Left kidney (tissue), 8 donors: ENCODE measurements at places on chromosomes 12 and 14. TPM values are rescaled to one million over a fixed set of nuclear protein-coding genes. Genes with fewer than 3 reads are reported as not detected.
A peak's percentile ranks its signal among the peaks of the same experiment; 100 is the strongest.

ADGRD1 gene
- polyA plus RNA-seq, result 13.7 TPM

CMA1 gene
- polyA plus RNA-seq, result 0.42 TPM

MYRFL gene
- 7.1 TPM for polyA plus RNA-seq

DDX11 gene
- 75.7 TPM for polyA plus RNA-seq

CLEC2A gene
- polyA plus RNA-seq, result not detected

AREL1 gene
- polyA plus RNA-seq, result 42.2 TPM

KCNC2 gene
- 0.55 TPM for polyA plus RNA-seq

JDP2 gene
- polyA plus RNA-seq, result 17.0 TPM

GPR68 gene
- polyA plus RNA-seq, result 3.1 TPM

HELB gene
- polyA plus RNA-seq, result 5.0 TPM

DNA sequence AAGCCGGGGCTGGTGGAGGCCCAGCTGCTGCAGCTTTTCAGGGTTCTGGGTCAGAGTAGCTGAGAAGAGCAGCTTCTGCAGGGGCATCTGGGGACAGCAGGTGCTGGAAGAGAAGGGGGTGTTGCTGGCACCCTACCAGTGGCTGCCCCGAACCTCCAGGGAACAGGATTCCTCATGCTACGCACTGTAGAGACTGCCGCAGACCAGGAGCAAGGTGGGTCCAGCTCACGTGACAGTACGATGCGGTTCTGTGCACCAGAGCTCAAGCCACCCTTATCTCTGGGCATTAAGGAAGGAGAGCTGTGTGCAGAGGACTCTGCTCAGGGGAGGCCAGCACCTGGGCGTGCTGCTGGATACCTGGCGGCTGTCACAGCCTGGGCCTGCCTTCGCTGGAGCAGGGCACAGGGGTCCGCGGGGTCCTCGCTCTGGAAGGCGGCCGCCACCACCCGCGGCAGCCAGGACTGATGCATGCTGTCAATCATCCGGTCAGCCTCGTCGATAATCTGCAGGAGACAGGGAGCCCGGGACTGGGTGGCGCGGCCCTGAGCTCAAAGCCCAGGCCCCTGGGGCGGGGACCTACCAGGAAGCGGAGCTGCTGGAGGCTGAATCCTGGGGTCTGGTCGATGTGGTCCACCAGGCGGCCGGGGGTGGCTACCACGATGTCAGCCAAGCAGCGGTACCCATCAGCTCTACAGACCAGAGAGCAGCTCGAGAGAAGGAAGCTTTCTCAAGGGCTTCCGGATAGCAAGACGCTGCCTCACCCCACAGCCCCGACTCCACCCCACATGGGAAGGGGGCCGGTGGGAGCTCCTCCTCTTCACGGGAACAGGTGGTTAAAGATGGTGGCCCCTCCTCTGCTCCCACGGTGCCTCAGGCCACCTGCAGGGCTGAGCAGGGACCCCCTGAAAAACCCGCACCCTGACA, 2.9 kb downstream of the DDX51 start:
- no peak for DNase-seq

DNA sequence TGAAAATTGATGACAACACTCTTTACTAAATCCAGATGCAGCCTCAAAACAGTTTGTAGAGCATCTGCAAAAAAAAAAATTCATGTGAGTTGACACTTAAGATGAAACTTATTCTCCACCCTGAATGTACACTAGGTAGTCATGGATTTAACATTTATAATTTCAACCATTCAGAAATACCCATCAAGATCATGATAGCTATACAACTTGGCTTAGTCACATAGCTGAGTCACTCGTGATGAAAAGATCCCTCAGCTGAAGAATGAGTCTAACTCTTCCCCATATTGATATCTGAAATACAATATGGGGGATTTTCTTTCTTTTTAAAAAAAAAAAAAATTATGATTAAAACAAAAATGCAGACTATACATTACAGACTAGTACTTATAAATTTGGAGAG, 104.8 kb upstream of the PLEKHG7 start:
- DNase-seq, result no peak

DNA sequence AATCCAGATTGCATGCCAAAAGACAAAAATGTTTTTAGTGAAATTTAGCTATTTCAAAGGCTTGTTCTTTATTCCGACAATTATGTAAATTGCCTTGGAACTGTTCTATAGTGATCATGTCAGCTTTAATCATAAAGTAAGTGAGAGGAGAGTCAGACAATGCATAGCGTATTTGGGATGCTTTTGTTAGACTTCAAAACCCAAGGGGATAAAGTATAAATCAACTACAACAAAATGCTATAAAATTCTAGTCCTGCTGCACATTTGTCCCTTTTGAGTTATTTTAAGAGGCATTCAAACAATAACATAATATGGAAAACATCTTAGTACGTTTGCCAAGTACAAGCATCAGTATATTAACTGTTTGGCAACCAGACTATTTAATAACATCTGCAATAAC, 11.3 kb downstream of the RTRAF start:
- DNase-seq, result no peak

GRCh38 chr12:43988838-43989560, 153.1 kb downstream of the TMEM117 start:
- no peak for DNase-seq

- DNase-seq, result no peak
Measured at GRCh38 chr14:92407410-92407809, 84.4 kb downstream of the SLC24A4 start.

- DNase-seq, result no peak
Measured at GRCh38 chr14:93688239-93688666, 100.0 kb downstream of the PRIMA1 start.

GRCh38 chr12:132602572-132603239, 7.7 kb downstream of the LRCOL1 start:
- DNase-seq, result no peak

DNA sequence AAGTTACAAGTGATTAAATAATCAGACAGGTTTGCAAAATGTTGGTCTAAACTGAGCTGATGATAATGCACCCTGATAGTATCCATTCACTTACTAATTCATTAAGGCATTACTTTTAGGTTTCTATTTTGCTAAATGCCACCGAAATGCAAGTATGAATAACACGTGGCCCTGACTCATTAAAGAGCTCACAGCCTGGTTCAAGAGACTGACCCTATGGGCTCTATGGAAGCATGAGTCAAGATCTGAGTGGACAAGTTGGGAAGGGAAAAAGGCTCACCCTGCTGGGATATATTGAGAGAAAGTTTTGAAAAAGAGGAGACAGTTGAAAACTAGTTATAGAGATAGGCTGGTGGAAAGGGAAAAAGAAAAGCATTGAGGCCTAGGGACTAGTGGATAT, 14.8 kb upstream of the LRRC9 start:
- DNase-seq, result no peak

GRCh38 chr14:93430315-93431035, at the start of gene UNC79:
Gene UNC79, plus strand, starts transcription at chr14:93430939. Its CDS starts 91 bp downstream, at chr14:93431030.
- peak; percentile 36 for DNase-seq

DNA sequence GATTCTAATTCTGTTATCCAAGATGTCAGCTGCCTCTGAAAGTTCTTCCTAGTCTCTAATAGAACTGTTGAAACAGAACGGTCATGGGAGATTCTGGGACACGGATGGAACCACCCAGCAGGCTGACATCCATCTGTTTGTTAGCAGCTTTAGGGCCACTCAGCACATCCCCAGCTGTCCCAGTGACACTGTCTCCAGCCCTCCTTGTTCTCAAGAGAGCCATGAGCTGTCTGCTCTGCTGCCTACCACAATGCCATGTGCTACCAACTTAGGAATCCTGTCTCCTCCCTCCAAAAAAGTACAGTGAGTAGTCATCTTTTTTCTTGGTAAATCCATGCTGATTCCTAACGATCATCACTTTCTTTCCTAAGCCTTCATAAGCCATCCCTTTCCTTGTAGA, 130.5 kb downstream of the ZFP36L1 start:
- DNase-seq, result no peak

DNA sequence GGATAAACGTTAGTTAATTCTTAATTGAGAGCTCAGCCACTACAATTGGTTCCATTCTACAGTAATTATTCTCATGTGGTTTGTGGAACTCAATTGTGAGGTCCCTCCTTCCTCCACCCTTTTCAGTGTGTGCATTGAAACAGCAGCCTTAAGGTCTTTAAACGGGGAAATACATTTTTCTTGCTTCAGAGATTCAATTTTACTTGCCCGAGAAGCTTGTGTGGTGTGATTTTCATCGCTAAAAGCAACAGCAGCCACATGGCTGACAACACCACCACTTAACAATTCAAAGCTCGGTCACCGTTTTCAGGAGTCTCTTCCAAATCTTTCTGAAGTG, 733 bp upstream of the PPFIBP1 start:
- DNase-seq, result no peak

DNA sequence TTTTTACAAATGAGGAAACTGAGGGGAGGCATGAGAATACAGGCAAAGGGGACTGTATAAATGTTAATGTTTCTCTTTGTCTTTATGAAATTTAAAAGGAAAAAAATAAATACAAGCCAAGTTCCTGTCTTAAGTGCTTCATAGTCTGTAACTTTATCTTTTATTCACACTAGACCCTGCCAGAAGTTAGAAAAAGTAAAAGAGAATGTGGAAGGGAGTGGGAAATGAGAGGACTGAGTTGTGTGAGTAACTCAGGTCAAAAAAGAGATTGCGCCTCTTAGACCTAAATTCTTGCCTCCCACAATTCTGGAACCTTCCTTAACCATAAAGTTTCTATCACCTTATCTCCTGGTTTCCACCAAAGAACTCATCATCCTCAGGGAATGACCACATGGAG, 141.1 kb downstream of the KICS2 start:
- DNase-seq, result no peak

- DNase-seq, result no peak
Measured at GRCh38 chr14:51507511-51507905, 144.2 kb upstream of the FRMD6 start.

DNA sequence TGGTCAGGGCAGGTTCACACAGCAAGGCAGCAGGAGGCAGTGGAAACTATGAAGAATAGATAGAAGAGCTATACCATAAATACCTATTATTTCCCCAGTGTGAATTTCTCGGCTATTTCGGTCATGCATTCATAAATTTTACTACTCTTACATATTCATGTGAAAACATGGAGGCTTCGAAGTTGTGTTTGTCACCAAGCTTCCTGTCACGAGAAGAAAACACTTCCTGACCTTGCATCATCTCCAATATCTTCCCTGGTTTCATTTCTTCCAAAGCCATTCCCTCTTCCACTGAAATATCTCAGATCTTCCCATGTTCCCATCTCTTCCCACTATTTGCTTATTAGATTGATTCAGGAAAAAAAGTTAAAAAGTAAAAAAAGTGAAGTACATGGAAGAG, 80.4 kb downstream of the CPNE8 start:
- DNase-seq, result no peak

DNA sequence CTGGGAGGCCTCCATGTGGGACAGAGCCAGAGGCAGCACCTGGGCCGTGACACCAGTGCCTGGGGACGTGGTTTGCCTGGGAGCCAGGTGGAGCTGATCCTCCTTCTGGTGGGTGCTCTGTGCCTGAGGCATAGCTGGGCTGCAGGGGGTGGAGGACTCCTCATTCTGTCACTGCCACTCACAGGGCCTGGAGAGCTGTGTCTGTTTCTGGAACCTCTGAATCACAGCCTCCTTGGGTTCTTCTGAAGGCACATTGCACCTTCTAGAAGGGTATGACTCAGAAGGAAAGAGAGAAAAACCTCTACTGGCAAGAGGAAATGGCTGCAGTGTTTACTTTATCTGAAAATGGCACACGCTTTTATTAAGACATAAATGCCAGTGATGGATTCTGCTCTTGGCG, 659.8 kb downstream of the VRK1 start:
- DNase-seq, result no peak
